Heart left ventricle (tissue), 16 donors: ENCODE measurements at places on chromosomes 6 and 20.

DNA sequence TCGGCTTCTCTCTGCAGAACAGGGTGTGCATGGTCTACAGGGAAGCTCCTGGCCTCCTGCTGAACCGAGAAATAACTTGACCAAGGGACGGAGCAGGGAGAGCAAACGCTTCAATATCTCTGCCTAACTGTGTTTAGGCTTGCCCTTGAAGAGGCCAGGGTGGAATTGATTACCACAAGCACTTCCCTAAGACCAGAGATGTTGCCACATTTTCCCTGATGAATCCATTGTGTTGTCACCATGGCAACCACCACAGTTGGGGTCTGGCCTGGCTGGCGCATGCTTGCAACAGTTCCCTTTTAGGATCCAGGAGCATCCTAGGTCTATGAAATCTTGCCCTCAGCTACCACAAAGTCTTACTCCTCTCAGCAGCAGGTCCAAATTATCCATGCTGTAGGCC lies 213.5 kb upstream of the SULF2 start:
- no peak for DNase-seq

DNA sequence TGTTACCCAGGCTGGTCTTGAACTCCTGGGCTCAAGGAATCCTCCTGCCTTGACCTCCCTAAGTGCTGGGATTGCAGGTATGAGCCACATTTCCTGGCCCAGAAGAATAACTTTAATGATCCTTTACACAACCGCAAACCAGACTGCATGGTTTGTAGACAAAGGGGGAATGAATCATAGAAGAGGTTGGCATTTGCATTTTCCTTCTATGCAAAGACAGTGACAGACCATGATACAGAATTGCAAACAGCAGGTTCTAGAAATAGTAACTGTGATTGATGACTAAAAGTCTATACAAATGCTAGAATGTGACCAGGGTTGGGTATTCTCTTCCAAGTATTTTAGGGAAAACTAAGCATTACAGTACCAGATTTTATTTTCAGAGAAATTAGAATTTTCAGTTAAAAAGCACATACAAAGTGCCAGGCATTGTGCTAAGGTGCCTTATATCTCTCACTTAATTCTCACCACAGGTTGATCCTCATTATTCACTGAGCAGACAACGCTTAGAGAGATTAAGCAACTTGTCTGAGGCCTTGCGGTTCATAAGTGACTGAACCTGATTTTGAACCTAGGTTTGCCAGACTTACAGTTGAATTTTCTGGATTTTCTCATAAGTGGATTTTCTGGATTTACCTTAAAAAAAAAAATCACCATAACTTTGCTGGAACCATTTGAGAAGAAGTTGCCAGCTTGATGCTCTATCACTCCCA lies 146.6 kb downstream of the ZFAND3 start:
- DNase-seq = no peak

DNA sequence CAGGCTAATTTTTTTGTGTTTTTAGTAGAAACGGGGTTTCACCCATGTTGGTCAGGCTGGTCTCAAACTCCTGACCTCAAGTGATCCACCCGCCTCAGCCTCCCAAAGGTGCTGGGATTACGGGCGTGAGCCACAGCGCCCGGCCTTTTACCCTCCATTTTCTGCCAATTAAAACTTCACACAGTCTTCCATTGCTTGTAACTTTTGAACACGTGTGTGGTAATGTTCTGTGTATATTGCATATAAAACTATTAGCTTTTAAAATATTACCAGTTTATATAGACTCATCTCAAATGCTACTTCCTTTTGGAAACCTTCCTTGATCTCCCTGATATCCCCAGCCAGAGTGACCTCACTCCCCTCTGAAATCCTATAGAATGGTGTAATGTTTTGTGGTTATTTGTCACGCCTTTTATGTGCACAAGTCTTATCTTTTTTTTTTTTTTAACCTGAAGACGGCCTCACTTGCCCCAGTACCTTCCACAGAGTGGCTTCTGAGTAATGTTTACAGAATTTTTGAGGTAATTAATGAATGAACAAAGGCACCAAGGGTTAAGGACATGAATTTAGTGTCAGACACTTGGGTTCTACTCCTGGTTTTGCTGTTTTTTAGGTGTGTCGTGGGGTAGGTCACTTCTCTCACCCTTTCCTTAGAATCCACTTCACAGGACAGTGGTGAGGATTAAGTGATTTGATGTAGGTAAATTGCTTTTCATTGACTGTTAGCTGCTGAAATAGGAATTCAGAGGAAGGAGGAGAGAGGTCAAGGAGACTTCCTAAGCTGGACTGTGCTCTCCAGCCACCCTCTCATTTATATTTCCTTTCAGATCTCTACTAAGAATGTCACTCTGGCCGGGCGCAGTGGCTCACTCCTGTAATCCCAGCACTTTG lies 11.2 kb upstream of the MMP24 start:
- DNase-seq = no peak

DNA sequence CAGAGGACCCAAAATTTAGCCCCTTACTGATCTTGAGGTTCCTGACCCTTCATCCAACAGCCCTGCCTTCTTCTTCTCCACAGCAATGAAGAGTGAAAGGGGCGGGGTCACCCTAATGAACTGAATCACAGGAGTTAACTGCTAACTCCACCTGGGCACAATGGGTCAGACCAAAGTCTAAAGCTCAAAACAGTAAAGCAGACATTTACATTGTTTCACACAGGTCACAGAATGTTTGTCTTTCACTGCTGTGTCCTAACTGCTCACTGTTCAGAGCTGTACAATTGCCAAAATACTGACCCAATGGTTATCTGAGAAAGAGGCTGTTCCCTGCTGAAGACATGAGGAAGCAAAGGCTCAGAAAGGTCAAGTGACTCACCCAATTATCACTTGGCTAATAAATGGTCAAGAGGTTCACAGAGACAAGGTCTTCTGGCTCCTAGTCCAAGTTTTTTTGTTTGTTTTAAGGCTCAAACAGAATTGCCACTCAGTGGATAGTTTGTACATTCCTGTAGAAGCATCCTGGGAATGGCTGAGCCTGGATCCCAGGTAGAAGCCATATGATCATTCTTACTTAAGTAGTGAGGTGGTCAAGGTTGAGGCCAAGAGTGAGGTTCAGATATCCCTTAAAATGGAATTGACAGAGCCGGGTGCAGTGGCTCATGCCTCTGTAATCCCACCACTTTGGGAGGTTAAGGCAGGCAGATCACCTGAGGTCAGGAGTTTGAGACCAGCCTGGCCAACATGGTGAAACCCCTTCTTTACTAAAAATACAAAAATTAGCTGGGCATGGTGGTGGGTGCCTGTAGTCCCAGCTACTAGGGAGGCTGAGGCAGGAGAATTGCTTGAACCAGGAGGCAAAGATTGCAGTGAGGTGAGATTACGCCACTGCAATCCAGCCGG lies 35.1 kb upstream of the FAM83C start:
- no peak for DNase-seq

GRCh38 chr6:12132351-12133222 lies 120.5 kb downstream of the HIVEP1 start:
- DNase-seq = no peak

GRCh38 chr6:152110886-152111820 lies 303.7 kb downstream of the ESR1 start:
- DNase-seq = peak; percentile 63

DNA sequence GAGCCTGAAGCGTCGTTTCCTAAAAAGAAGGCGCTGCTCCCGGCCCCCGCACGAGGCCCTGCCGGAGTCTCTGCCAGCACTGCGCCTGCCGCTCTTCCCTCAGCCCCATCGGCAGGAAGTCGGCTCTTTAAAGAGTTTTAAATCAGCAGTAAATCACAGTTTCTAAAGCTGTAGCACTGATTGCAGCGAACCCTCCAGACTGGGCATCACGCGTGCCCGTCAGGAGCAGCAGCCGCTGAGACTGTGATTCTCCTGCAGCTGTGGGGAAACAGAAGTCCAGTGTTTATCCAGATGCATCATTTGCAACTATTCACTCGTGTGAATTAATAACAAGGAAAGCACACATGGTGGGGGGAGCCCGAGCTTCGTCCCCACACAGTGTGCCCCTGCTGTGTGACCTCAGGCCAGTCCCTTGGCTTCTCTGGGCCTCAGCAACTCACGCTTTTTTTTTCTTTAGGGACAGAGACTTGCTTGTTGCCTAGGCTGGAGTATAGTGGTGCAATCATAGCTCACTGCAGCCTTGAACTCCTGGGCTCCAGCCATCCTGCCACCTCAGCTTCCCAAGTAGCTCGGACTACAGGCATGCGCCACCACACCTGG lies 28.3 kb downstream of the DLL1 start:
- DNase-seq = no peak

DNA sequence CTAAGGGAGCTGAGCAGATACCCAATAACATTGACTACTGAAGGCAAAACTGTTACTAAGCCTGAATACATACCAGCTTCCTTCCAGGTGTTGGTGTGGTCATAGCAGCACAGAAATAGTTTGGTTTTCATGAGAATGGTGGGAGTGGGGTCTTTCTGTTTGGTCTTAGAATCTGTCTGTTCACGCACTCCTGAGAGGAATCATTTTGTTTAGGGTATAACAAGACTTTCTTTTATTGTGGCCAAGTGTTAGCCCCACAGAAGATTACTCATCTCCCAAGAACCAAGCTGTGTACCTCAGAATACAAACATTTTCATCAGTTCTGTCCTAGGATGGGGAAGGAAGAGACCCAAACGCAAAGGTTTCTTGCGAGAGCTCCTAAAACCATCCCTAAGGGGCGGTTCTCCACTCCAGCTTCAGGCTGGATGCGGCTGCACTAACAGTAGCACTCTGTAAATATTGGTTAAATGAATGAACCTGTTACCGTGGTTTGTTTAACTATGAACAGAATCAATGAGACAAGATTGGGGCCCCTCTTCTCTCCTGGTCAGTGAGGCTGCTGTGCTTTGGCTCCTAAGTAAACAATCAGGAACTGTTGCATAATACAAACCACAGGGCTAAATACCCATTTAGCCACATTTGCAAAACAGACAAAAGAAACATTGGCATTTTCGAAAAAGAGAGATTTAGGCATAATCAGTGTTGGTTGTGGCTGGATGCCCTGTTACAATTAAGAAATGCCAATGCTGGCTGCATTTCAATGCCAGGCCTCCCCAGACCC lies 44.9 kb downstream of the SNAP25 start:
- no peak for DNase-seq

DNA sequence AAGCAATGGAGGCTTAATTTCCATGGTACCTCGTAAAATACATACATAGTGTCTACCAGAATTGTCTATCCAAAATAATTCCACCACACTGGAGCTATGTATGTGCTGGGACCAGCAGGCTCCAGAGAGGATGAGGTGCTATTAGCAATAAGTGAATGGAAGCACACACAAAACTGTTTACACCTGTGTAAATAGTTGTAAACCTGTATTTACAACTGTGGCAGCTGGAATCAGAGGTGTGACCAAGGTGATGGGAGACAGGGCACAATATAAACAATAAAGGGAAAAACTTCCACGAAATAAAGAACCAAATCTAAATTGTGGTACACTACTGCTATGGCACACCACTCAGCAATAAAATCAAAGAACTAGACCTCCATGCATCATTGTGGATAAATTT lies 14.4 kb downstream of the RARS2 start:
- DNase-seq = no peak

DNA sequence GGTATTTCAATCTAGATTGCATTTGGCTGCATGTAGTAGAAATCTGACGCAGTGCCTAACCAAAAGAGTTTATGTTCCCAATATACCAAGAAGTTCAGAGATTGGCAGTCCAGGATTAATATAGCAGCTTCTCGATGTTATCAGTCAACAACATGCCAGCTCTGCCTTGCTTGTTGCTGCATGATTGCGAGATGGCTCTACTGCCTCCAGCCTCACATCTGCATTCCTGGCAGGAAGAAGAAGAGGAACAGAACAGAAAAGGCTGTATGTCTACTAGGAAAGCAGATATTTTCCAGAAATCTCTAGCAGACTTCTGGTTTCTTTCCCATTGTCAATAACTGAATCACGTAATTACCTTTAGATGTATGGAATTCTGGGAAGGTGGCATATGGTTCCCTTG lies 60.8 kb downstream of the SLC35D3 start:
- no peak for DNase-seq

DNA sequence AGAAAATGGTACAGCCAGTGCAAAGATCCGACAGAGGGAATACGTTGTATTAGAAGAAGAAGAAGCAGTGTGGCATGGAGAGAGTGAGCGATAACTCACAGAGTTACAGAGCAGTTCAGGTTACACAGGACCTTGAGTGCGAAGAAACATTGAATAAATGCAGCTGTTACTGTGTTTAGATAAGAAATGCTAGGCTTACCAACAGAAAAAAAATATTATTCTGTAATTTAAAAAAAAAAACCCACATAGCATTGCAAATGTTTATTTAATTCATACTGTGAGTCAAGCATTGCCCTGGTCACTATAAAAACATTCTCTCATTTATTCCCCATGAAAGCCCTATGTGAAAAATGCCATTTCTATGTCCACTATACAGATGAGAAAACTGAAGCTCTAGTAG lies 373.4 kb upstream of the EPHA7 start:
- no peak for DNase-seq

DNA sequence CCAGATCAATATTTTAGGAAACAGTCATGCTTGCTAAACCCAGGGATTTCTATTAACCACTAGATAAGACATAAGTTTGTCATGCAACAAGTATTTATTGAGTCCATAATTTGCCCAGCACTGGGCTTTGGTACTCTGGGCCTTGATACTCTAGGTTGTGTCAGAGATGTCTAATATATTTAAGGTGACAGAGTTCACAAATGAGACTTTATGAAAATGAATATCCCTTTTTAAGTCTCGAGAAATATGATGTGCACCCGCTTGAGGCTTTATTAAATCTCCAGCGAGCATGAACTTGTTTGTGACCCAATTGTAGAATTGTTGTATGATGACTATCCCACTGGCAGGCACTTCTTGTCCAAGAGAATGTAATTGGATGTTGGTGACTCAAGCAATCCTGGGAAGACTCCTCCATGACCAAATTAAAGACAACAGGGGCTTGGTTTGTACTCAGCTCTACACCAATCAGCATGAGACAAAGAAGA lies 109.2 kb downstream of the ESR1 start:
- DNase-seq = no peak

DNA sequence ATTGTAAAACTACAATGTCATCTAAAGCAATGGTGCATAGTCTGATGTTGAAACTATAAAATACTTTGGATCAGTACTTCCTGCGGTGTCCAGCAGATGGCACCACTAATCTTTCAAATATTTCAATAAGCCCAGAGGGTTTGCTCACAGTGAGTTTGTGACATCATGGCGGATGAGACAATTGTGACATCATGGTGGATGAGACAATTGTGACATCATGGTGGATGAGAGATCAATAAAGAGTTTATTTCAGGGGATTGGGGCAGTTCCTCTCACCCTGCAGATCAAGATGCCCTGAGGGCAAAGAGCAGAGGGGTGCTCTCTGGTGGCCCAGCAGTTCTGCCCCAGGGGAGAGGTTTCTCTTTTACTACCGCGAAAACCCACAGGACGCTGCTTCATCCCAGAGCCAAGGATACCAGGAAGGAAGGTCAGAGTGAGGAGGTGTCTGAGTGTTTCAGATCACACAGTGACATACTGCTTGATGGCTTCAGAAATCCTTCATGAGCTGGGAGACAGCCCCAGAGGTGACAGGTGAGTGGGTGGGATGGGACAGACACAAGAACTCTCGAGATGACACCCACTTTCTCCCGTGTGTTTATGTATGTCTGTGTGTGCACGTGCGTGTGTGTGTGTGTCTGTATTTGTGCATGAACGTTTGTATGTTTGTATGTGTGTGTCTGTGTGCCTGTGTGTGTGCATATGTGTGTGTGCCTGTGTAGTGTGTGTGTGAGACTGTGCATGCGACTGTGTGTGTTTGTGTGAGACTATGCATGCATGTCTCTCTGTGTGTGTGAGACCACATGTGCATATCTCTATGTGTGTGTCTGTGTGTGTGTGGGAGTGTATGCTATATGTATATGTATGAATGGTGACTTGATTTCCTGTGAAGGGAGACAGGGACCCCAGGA lies 7.3 kb upstream of the ULBP2 start:
- no peak for DNase-seq

- DNase-seq = no peak
Measured at GRCh38 chr20:44805979-44806620, 4.2 kb downstream of the RIMS4 start.
